SW 1271 (cell line): ENCODE measurements at places on chromosomes 7 and 10.

GRCh38 chr10:62043421-62044021 lies 142.0 kb downstream of the ARID5B start:
- no peak for DNase-seq

DNA sequence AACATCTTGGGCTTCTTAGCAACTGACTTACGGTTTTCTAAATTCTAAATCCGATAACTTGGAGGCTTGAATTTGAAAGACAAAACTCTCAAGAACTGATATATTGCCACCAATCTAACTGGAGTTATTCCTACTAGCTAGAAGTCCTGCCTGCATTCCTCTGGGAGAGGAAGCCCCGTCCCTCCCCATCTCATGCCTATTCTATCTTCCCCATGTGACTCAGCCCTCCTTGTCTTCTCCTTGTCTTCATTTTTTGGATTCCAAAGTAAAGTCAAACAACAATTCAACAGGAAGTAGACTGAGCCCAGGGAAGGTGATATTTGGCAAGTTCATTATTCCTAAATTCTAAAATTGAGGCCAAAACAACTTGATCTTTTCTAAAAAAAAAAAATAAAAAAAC lies 587.7 kb downstream of the KCNMA1 start:
- no peak for DNase-seq

GRCh38 chr7:29105752-29106668 lies 40.3 kb downstream of the CPVL start:
- peak; percentile 42 for DNase-seq

DNA sequence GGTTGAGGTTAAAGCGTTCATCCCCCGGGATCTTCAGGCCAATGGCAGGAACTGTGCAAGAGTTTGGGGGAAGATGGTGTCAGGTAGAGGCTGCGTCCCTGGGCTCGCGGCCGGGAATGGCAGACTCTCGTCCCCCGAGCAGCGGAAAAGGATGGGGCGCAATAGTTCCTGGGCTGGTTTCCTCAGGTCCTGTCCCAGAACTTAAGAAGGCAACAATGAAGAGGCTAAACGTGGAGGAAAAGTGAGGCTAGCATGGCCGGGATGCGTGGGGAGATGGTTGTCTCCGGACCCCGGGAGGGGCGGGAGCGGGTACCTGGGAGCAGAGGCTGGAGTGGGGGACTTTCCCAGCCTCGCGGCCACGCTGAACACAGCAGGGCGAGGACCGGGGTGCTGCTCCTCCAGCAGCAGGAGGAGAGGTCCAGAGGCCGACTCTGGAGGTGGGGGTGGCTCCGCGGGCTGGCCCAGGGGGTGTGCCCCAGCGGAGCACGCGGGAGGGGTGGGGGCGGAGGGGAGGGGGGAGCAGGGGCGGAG lies 882 bp downstream of the IRF5 start:
- DNase-seq: no peak

- DNase-seq: no peak
Observed at GRCh38 chr10:72330069-72330426, 24.7 kb downstream of the DNAJB12 start.

DNA sequence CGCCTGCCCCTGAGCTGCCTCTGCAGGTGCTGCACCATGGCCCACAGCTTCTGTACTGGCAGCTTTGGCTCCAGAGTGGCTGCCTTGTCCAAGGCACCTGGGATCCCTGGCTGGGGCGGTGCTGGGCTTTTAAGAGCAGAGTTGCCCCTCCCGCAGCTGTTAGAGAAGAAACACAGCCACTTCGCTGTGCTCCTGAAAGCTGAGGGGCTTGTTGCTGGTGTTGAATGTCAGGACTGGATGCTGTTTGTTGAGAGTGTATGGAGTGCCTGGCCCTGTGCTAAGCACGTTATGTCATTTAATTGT lies 6.2 kb downstream of the FAM241B start:
- DNase-seq: no peak

DNA sequence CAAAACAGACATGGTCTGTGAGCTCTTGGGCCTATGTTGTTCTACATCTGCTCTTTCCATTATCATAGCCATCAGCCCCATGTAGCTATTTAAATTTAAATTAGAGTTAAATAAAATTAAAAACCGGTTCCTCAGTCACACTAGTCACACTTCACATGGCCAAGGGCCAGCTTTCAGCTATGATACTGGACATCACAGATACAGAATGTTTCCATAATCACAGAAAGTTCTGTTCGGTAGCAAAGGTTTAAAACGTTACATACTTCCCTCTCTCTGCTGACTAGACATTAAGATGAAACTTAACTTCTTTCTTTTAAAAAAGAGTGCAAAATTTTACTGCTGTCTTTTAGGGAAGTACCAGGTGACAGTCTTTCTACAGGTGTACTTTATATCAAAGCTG lies 43.0 kb downstream of the SRPK2 start:
- DNase-seq: no peak

DNA sequence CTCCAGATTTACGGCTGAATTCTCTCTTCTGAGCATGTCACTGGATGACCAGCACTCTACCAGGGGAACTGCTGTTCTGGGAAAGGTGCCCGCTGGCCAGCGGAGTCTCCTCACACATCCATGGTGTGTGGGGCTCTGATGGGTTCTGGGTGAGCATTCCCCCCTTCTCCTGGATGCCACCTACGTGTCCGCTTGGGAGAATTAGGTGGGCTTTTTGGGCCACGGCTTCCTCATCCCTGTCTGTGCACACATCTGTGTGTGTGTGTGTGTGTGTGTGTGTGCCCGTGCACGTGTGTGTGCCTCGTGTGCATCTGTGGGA lies 163.0 kb downstream of the DNAJB6 start:
- DNase-seq: no peak

GRCh38 chr7:112162142-112162766 lies 43.9 kb downstream of the DOCK4 start:
- DNase-seq: no peak

- DNase-seq: no peak
Observed at GRCh38 chr10:84665883-84666463, 337.6 kb downstream of the CCSER2 start.

- DNase-seq: no peak
Observed at GRCh38 chr7:50266635-50267386, 37.7 kb upstream of the IKZF1 start.

GRCh38 chr7:84195295-84196060 lies 889 bp upstream of the SEMA3A start:
- no peak for DNase-seq

DNA sequence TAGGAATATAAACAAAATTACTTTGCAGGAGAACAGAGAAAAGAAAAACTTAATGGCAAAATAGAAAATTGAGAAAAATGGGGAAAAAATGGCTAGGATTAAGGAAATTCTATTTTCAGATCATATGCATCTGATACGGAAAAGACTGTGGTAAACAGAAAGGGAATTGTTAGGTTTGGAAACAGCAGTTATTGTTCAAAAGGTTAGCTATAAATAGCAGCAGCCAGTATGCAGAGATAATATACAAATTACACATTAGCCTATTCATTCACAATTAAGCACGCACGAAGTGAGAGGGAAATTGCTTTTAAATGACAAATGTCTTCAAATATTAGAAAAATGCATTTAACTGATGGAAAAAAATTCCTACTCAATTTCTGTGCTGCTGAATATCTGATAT lies 224.1 kb upstream of the FAM3C start:
- no peak for DNase-seq

DNA sequence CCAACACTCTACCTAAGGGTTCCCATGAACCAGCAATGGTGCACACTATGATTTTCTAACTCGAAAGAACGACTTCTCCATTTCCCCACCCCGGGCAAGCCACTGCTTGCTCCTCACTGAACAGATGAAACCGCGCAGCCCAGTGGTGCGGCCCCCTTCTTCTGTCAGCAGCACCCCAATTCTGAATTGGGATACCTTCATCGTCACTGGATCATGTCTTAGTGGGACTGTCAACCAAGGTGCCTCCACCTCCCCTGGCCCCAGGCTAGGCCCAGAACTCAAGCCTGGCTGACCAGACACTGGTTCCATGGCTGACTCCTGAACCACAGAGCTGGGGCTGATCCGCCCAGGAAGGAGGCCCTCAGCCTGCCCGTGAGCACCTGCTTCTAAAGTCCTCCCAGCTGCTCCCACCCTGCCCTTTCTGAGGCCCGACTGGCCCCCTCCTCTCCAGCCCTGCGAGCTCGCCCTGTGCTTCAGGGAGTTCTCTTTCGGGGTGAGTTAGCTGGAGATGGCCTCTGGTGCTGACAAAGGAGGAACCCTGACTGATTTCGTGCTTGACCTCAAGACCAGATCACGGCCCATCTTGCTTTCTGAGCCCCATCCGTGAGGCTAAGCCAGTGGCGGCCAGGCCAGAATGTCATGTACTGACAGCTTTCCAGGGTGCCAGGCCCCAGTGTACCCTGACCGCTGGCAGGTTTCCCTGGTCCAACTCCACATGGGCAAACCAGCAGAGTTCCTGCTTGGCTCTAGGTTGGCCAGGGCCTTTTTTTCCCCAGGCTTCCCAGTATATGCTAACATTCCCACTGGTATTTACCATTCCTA lies 44.5 kb downstream of the FAM53B start:
- no peak for DNase-seq

DNA sequence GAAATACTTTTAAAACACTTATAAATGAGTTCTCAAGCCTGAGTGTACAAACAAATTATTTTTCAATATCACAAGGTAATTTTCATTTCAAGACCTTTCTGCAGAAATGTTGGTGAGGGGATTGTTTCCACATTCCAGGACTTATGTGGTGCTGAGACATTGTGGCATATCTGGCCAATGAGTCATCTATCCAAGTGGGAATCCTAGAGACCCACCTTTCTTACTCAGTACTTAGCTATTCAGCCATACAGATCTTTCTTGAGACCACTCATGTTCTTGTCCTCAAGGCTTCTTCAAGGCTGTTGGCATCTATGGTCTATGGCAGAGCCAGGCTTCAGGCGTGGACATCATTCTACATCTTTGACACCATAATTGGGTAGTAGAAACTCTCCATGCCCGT lies 225.4 kb downstream of the DKK1 start:
- peak; percentile 20 for DNase-seq

GRCh38 chr10:71081229-71081560 lies 131.2 kb upstream of the UNC5B start:
- DNase-seq: no peak

DNA sequence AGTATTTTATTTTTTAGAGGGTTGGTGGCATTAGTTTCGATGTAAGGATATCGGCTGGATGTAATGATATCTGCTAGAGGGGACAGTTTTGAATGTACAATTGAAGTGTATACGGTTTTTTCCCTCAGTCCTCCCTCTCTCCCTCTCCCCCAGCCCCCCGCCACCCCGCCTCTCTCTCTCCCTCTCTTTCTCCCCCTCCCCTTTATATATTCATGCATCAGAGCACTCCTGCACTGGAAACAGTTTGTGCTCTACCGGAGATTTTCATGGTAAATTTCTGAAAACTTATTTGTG lies 1.6 kb downstream of the GLCCI1 start:
- no peak for DNase-seq

- peak; percentile 17 for DNase-seq
Observed at GRCh38 chr10:80408242-80409101, at the start of gene PRXL2A. PRXL2A (plus strand) TSS chr10:80408551; CDS start chr10:80420468, 11,917 bp downstream.

DNA sequence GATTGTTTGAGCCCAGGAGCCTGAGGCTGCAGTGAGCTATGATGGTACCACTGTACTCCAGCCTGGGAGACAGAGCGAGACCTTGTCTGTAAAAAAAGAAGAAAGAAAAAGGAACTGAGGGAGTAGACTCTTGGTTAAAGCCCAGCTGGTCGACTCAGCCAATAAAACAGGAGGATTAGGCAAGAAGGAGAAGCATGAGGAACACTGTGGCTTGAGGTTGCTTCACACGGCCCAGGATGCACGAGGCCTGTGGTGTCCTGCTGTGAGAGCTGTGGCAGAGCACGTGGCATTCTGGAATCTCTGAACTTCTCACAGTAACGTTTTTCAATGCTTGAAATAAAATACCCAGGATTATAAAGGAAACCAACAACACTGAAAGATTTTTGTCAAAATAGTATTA lies 93.3 kb downstream of the CUL2 start:
- no peak for DNase-seq

DNA sequence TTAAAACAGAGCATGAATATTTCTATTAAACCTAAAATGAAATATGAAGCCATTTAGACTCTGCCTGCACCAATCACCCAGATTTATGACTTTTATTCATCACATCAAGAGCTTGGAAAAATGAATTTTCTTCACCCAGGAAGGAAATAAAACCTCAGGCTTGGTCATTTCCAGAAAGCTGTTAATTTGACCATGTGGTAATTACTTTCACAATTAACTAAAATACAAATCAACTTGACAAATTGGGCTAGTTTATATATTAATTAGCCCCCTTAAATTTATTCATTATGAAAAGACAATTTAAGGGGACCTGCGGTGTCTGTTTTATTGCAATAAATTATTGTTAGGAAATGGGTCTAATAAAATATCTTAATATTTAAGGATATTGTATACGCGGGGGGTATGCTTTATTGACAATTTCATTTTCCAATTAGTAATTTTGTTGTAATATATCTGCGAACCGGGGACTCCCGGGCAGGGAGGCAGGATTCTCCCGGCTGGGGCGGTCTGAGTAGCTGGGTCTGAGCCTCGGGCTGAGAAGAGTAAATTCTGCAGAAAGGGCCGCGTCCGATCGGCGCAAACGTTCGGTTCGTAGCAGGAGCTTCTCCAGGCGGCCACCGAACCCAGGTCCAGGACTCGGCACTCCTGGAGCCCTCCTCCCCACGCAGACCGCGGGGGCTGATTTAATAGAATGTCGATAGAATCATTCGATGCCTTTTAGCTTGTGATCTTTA lies 9.4 kb upstream of the MNX1 start:
- DNase-seq: no peak

GRCh38 chr7:151866028-151866427 lies 10.9 kb downstream of the PRKAG2 start:
- DNase-seq: no peak

GRCh38 chr7:129947701-129948100 lies 5.1 kb downstream of the UBE2H start:
- no peak for DNase-seq
